Heart right ventricle (tissue), 16 donors: ENCODE measurements at places on chromosomes 7 and 10. TPM values are rescaled to one million over a fixed set of nuclear protein-coding genes. Genes with fewer than 3 reads are reported as not detected.

- no peak for DNase-seq
- no peak overlapping the region for H3K27ac ChIP-seq
- H3K27me3 ChIP-seq, result peaks cover 22% of the 10 kb centered on the region
- H3K4me3 ChIP-seq, result no peak overlapping the region
Observed at GRCh38 chr7:2668401-2668800, 19.6 kb upstream of the AMZ1 start.

DNA sequence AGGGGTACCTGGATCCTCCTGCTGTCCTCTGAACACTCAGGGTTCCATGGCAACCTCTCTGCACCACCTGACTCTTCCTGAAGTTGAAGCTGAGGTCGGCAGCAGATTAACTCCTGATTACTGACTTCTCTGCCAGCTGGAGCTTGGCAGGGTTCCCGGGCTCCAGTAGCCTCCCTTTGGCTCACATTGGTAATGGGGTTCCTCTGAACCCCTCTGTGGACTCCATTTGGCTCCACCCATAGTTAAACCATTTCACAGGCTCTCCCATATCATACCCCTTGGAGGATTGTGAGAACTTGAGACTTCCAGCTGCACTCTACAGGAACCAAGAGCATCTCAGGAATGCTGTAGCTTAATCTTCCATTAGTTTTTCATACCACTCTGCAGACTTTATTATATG, 292.5 kb downstream of the HDAC9 start:
- H3K4me3 ChIP-seq, result no peak overlapping the region
- no peaks in the 10 kb centered on the region for H3K36me3 ChIP-seq
- no peaks in the 10 kb centered on the region for H3K27me3 ChIP-seq
- no peak for DNase-seq
- no peaks in the 10 kb centered on the region for H3K4me1 ChIP-seq

DNA sequence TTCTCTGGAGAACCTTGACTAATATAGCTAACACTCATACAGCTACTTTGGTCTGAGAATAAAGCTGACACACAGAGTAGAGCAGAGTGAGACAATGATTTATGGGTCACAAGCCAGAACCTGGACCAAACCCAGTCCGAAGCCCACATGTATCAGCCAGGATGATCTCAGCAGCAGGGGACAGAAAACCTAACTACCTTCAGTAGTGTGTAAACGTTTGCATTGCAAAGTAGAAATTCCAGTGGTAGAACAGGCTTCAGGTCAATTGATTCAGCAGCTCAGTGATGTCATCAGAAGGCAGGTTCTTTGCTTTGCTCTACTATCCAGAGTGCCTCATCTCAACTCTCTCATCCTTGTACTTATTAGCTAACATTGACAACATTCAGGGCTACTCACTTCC, 62.5 kb upstream of the PALS2 start:
- DNase-seq, result no peak
- H3K4me3 ChIP-seq, result no peak overlapping the region
- no peak overlapping the region for H3K27ac ChIP-seq
- no peaks in the 10 kb centered on the region for H3K4me1 ChIP-seq
- no peaks in the 10 kb centered on the region for H3K36me3 ChIP-seq

DNA sequence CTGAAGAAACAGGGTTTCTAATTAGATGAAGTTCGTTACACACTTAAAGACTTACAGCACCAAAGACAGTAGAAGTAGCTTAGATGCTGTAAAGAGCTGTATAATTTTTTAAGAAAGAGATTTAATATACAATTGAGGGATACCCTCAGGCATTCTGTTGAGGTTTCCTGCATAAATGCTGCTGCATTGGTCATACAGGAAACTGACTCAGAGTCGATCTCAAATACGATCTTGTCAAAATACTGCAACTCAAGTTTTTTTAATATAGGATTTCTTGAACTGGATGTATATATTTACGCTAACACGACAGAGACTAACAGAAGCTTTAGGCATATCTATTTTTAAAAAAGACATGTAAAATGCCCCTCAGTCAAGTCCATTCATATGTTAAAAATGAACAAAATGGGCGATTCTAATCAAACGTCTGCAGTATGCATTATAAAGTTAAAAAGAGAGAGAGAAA, 2.4 kb upstream of the ARID5B start:
- no peaks in the 10 kb centered on the region for H3K36me3 ChIP-seq
- H3K4me1 ChIP-seq, result peaks cover 3% of the 10 kb centered on the region
- H3K27ac ChIP-seq, result peak overlapping the region; percentile 54

SEPTIN7 gene
- 187 TPM for total RNA-seq
